Renal cortex interstitium (tissue), 15 donors: ENCODE measurements at places on chromosomes 4 and X. TPM values are rescaled to one million over a fixed set of nuclear protein-coding genes. Genes with fewer than 3 reads are reported as not detected.

DNA sequence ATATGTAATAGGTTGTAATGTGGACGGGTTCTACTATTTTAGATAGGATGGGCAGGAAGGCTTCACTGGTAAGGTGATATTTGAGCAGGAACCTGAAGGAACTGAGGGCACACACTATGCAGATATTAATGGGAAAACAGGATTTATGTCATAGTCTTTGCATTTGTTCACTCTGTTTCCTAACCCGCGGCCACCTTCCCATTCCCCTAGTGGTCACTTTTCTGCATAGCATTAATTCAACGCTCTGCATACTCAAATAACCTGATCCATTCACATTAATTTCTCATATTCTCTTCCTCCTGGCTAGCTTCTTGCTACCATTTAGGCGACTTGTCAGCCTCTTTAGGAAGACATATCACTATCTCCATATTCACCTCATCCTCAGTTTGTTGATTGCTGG is 61.5 kb downstream of the GSPT2 start:
- no peak for DNase-seq

GRCh38 chr4:76361689-76362412 is 55.3 kb downstream of the STBD1 start:
- no peak for DNase-seq

DNA sequence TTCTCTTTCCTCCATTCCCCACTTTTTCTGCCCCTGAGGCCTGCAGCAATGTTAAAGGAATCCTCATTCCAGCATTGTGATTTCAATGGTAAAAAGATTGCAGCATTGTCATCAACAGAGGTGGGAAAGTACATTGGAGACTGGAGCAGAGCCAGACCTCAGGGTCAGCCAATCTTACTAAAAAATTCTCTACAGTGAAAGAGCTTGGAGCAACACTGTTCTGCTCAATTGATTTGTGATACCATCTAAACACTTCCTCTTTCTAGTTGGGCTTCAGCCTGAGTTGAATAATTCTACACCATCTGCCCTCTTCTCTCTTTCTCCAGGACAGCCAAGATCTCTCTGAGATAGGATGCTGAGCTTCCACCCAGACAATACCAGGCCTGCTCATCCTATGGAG is 176.5 kb downstream of the AR start:
- DNase-seq = no peak

DNA sequence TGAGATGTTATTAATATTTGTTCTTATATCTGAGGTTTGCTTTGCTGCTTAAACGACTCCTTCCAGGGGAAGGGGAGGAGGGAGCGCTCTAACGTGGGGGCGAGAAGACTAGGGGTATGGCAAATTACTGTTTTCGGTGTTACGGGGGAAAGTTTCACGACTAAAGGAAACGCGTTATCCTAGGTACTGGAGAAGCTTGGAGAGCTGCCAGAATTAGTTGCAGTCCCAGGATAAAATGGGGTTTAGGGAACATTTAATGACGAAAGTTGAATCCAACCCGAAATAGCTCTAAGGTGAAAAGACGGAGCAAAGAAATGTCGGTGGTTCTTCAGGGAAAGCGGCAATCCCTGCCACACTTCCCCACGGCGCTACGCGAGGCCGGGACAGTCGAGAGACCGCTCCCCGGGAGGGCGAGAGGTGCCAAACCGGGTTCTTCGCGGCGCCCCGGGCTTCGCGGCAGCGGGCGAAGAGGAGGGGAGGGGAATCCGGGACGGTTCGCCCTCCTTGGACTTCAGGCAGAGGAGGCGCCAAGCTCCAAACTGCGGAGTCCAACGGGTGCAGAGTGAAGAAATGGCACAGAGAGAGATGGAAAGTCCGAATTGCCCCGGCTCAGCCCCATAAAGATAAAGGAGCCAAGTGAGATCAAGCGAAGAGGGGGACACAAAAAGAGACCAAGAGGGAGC is 724 bp downstream of the THOC2 start:
- peak; percentile 10 for DNase-seq

Gene GPR82
- 0.20 TPM for polyA plus RNA-seq

DNA sequence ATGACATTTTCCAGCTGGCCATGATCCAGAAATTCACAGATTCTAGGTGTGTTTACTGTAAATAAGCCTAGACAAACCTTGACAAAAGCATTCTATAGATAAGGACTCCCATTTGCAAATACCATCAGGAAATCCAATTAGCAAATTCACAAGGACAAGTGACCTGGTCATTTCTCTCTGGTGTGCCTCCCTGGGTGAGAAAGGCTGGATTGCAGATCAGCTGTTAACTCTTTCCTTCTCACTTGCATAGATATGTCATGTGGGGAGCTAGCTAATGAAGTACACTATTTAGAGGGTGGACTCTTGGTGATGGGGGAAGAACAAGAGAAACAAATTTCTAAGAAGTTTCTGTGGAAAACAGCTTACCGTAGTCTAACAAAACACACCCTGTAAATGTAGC is 58.9 kb downstream of the MOSPD2 start:
- no peak for DNase-seq

Gene ZNF141
- 47.0 TPM for polyA plus RNA-seq

DNA sequence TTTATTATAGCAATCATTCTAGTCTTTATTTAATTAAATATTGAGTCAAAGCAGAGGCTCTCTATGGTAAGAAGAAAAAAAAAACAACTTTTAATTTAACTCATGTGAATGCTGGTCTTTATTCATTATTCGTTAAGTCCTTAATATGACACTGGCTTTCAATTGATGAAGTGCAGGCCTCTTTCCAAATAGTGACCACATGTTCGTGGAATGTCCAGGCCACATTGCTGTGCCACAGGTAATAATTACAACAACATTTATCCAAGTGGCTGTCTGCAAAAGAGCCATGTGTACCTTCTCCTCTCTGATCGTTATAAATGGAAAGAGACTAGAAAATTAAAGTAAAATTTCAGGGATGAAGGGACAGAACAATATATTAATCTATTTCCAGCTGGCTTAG is 220.1 kb upstream of the PABPC4L start:
- DNase-seq = no peak

DNA sequence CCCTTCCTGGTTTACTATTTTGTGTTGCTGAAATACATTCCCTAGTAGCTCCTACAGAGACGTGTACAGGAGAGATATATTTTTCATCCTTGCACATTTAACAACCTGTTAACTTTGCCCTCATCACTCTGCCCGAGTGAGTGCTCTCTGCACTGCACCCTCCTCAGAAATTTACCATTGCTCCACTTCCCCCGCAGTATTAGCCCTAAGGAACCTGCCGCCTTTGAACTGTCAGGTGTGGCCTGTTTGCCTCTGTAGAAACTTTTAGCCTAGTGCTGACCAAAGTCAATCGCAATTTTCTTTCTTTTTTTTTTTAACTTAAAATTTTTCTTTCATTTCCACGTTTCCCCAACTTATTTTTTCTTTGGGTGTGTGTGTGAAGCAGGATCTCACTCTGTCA is 46.6 kb upstream of the TBL1X start:
- no peak for DNase-seq

- DNase-seq = no peak
Observed at GRCh38 chrX:55523356-55523755, 33.7 kb upstream of the USP51 start.

GRCh38 chr4:4269856-4270255 is 20.1 kb downstream of the LYAR start:
- no peak for DNase-seq

GRCh38 chr4:3676196-3676595 is 90.0 kb upstream of the ADRA2C start:
- DNase-seq = no peak

GRCh38 chr4:2390146-2390545 is 28.3 kb downstream of the ZFYVE28 start:
- no peak for DNase-seq

- DNase-seq = no peak
Observed at GRCh38 chr4:39613093-39613656, 25.5 kb downstream of the SMIM14 start.

Gene GPRASP3
- polyA plus RNA-seq = 18.5 TPM

Gene BMP15
- not detected for polyA plus RNA-seq

Gene ASMT
- polyA plus RNA-seq = 0.47 TPM

GRCh38 chr4:159283696-159284095 is 180.8 kb downstream of the RAPGEF2 start:
- DNase-seq = no peak

Gene TLR2
- 6.7 TPM for polyA plus RNA-seq

GRCh38 chr4:160091631-160092030 is 988.8 kb downstream of the RAPGEF2 start:
- no peak for DNase-seq

DNA sequence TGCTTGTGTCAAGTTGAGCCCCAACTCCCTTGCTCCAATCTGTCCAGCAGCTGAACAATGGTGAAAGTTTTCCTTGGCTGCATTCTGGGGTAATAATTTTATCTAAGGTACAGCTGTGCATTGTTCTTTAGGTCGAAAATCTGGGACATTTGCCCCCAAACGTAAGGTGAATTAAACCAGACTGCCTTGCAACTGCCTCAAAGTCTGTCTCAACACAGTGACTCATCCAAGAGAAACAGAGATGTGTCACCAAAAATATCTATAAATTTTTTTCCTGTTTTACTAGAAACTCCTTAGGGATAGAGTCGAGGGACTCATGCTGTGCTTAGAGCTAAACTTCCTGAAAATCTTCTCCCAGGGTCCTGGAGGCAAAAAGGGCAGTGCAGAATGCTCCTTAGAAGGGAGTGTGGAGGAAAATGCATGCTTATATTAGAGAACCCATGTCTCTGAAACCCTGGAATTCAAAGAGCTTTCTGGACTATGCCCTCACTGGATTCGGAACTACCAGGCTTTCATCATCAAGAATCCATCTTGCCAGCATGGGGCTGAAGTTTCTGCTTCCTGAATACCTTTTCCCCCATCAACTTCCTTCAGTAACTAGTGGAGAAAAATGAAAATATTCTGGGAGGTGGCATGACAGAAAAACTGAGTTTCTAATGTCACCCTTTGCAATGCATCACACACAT is 115.7 kb downstream of the PALLD start:
- no peak for DNase-seq

Gene FGFR3
- 139 TPM for polyA plus RNA-seq

Gene FSTL5
- 2.3 TPM for polyA plus RNA-seq

GRCh38 chrX:155966876-155967275 is 30.6 kb upstream of the IL9R start:
- no peak for DNase-seq

Gene JCHAIN
- polyA plus RNA-seq = 0.88 TPM

Gene IRS4
- 2.7 TPM for polyA plus RNA-seq

GRCh38 chrX:50183891-50184290 is 16.9 kb downstream of the AKAP4 start:
- no peak for DNase-seq

- no peak for DNase-seq
Observed at GRCh38 chrX:3346501-3347259, at the start of gene MXRA5. MXRA5 (minus strand) TSS chrX:3346652; CDS start chrX:3343833, 2,819 bp downstream.

- DNase-seq = no peak
Observed at GRCh38 chrX:72314881-72315280, 9.2 kb upstream of the CITED1 start.

GRCh38 chr4:182255441-182256190 is 12.4 kb downstream of the TENM3 start:
- DNase-seq = no peak

Gene CXCL3
- polyA plus RNA-seq = 0.24 TPM

GRCh38 chrX:23773601-23774175 is 9.3 kb upstream of the SAT1 start:
- DNase-seq = no peak

DNA sequence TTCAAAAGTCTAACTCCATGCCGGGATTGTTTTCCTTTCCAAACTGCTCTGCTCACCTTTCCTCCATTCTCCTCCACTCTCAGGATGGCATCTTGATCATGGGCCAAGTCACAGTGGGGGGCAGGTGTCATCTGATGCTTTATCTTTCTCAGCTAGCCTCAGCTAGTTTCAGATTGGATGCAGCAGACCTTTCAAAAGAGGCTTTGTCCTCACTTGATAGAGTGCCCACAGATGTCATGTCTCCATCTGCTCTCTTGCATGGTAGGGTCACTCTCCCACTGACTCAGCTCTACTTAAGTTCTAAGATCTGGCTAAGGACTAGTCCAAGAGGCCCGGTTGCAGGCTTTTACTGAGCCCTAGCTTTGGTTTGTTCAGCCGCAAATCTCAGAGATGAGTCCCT is 341.8 kb upstream of the GALNT7 start:
- DNase-seq = no peak

GRCh38 chr4:157804986-157805385 is 367.8 kb downstream of the GASK1B start:
- no peak for DNase-seq

Gene ENPP6
- 4.4 TPM for polyA plus RNA-seq

DNA sequence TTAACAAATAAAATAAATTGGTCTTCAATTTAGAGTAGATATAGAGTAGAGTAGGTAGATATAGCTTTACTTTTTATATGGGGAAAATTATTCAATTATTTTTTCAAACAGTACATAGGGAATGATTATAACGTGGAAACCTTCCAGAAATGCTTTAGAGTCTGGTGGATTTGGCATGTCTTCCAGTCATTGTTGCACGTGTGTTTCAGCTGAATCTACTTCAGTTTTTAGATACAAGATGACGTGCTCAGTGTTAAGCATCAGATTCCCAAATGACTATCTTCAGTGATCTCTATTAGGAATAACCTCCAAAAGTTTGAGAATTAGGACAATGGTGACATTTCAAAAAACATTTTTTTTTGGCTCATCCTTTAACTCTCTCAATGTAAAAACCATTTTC is 616.9 kb downstream of the ANKRD50 start:
- no peak for DNase-seq

Gene HS6ST2
- polyA plus RNA-seq = 21.4 TPM

Gene ASB11
- 0.06 TPM for polyA plus RNA-seq

GRCh38 chrX:18652636-18653035 is 19.3 kb downstream of the RS1 start:
- no peak for DNase-seq

DNA sequence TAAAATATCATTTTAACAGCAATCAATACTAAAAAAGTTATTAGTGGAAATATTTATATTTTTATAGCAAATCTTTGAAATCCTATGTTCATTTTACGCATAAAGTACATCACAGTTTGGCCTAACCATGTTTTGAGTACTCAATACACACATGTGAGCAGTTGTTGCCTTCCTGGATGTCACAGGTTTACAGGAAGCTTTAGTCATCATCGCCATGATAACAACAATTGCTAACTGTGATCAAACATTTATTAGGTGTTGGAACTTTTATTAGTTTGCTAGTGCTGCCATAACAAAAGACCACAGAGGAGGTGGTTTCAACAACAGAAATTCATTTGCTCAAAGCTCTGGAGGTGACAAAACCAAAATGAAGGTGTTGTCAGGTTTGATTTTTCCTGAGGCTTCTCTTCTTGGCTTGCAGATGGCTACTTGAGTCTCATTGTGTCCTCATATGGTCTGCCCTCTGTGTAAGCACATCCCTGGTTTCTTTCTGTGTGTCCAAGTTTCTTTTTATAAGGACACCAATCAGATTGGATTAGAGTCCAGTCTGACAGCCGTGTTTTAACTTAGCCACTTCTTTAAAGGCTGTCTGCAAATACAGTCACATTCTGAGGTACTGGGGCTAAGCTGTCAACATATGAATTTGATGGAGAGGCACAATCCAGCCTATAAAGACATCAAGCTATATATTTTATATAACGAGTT is 43.1 kb upstream of the BOD1L1 start:
- no peak for DNase-seq

Gene NUP54
- 95.7 TPM for polyA plus RNA-seq
